ENCODE measurements at places on chromosomes 13 and 19.
A peak's percentile ranks its signal among the peaks of the same experiment; 100 is the strongest.

- DNase-seq: no peak
Observed at GRCh38 chr19:8466018-8466417, 21.2 kb downstream of the HNRNPM start.

DNA sequence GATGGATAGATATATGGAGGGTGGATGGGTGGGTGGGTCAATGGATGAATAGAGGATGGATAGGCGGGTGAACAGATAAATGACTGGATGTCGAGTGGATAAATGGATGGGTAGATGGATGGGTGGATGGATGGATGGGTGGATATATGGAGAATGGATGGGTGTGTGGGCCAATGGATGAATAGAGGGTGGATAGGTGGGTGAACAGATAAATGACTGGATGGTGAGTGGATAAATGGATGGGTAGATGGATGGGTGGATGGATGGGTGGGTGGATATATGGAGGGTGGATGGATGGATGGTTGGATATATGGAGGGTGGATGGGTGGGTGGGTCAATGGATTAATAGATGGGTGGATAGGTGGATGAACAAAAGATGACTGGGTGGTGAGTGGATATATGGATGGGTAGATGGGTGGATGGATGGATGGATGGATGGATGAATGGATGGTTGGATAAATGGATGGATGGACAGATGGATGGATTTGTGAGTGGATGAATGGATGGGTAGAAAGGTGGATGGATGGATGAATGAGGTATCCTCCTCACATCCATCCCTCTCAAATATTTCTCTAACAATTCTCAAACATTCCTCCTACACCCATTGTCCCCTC, 21.0 kb downstream of the AXL start:
- no peak for DNase-seq

- DNase-seq: no peak
Observed at GRCh38 chr13:72666391-72666790, 61.0 kb downstream of the MZT1 start.

DNA sequence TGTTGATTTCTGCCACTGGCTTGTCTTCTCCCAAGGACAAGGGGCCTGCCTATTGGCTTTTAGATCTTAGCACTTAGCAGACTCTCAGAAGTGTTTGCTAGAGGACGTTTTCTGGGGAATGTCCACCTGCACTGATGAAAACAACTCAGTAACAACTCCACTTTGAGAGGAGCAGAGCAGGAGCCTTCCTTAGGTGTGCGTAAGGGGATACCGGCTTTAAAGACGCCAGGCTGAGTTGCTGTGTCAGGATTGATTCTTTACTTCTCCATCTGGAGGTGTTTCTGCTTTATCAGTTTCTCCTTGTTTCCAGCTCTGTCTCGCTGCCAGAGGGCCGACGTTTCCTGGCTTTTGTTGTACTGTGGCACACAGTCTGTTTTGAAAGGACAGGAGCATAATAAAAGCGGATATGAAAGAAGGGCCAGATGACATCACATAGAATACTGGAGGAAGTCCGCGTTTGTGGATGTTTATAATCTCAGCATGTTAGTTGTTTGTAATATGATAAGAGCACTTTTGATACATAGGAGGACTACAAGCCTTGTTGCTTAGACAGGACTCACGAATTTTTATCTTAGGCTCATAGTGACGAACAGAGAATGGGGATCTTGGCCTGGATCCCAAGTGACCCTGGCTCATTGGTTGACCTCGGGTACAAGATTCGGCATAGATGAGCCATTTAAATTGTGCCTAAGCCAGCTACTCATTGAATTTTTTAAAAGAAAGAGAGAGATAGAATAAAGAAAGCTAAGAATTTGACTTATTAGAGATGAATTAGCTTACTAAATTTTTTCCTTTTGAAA, 34.6 kb downstream of the COL4A2 start:
- no peak for DNase-seq

- peak; percentile 71 for DNase-seq
Observed at GRCh38 chr13:45522571-45522970, 57.8 kb downstream of the COG3 start.

DNA sequence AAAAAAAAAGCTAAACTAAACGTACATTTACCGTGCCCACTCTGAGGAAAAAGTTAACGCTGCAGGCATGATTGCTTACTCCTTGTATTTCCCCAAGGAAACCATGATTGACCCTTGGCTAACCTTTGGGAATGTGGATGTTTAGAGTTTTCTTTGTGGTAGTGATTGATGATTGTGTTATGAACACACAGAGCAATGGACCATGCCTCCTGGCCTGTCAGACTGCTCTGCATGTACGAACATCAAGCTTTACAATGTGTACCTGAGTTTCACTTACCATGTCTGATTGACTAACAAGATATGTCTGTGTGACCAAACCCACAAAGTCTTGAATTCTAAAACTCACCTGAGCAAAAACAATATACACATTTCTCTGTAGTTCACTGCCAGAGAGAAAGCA, 35.1 kb downstream of the MYCBP2 start:
- no peak for DNase-seq

- DNase-seq: no peak
Observed at GRCh38 chr19:53865523-53865917, 2.2 kb upstream of the MYADM start.

GRCh38 chr13:21218351-21219035, 42.0 kb downstream of the MRPL57 start:
- no peak for DNase-seq

GRCh38 chr19:16581971-16582343, 9.7 kb upstream of the SLC35E1 start:
- peak; percentile 57 for DNase-seq

GRCh38 chr13:67366533-67366932, 136.4 kb upstream of the PCDH9 start:
- peak; percentile 52 for DNase-seq
